ENCODE measurements at places on chromosomes 2 and 18. TPM values are rescaled to one million over a fixed set of nuclear protein-coding genes. Genes with fewer than 3 reads are reported as not detected.

NEMP2 gene
- total RNA-seq: 1.7 TPM

SLC8A1 gene
- 4.2 TPM for total RNA-seq

HMSD gene
- total RNA-seq: 0.19 TPM

CROCC2 gene
- total RNA-seq: not detected

LIPG gene
- total RNA-seq: 13.9 TPM

All from esophagus squamous epithelium (tissue), 5 donors.